ENCODE measurements at places on chromosomes 3 and 15. TPM values are rescaled to one million over a fixed set of nuclear protein-coding genes. Genes with fewer than 3 reads are reported as not detected.
A peak's percentile ranks its signal among the peaks of the same experiment; 100 is the strongest.

- DNase-seq: no peak
- peak overlapping the region; percentile 64 for H3K27ac ChIP-seq
- H3K4me3 ChIP-seq: peak overlapping the region; percentile 48
- H3K36me3 ChIP-seq: no peaks in the 10 kb centered on the region
- H3K27me3 ChIP-seq: peaks cover 3% of the 10 kb centered on the region
Measured at GRCh38 chr15:66653852-66654251, 48.2 kb upstream of the SMAD6 start.

GRCh38 chr15:85402195-85402881 is 21.9 kb downstream of the AKAP13 start:
- DNase-seq: no peak
- H3K27ac ChIP-seq: no peak overlapping the region
- H3K4me1 ChIP-seq: peaks cover 25% of the 10 kb centered on the region
- no peak overlapping the region for H3K4me3 ChIP-seq

DNA sequence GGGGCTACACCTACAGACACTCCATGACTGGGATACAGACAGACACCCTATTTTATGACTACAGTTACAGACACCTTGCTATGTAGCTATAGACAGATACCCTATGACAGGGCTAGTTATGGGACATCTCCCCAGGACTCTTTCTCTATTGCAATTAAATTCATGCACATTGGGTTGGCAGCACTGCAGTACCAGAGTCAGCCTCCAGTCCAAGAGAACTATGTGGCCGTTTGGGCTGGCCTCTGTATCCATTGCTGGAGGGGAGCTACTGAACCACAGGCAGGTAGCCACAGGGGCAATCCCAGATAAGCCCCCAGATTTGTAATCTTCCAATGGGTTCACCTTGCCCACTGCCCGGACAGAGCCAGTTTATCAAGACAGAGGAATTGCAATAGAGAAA is 108.4 kb upstream of the SPATA16 start:
- H3K4me3 ChIP-seq: no peak overlapping the region
- DNase-seq: no peak
- H3K36me3 ChIP-seq: no peaks in the 10 kb centered on the region
- no peak overlapping the region for H3K27ac ChIP-seq
- no peaks in the 10 kb centered on the region for H3K27me3 ChIP-seq

DNA sequence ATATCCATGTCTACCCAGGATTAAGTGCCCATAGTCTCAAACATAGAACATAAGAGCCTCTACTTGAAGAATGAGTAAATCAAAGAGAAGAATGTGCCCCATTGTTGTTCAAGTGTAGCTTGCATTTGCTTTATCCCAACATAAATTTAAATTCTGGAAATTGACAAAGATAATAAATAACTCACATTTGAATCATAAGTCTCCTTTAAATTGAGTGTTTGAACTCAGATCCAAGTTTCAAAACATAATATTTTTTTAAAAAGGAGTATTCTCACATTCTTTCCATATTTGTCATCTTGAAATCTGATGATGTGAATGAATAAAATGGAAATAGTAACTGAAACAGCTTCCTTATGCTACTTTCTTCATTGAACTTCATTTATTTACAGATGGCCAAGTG is 135.2 kb downstream of the MECOM start:
- no peak for DNase-seq
- H3K27ac ChIP-seq: no peak overlapping the region
- H3K4me1 ChIP-seq: peaks cover 17% of the 10 kb centered on the region
- H3K36me3 ChIP-seq: no peaks in the 10 kb centered on the region
- peaks cover 15% of the 10 kb centered on the region for H3K27me3 ChIP-seq

DNA sequence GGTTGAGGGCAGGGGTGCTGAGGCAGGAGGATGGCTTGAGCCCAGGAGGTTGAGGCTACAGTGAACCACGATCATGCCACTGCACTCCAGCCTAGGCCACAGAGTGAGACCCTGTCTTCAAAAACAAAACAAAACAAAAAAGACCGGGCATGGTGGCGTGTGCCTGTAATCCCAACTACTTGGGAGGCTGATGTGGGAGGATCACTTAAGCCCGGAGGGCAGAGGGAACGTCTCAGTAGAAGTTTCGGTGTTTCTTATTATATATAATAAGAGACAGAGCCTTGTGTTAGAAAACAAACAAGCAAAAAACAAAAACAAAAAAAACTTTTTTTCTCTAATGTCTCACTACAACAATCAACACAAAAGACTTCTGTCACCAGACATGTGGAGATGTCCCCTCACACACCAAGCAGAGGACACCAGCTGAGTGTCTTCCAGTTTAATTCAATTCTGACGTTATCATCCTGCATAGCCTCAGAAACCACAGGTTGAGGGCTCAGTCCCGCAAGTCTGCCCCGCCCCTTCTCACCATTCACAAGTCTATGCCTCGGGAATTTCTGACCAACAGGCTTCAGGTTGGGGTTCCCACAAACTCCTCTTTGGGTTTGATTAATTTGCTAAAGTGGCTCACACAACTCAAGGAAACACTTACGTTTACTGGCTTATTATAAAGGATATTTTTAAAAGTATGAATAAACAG is 24.0 kb upstream of the EIF4A2 start:
- peaks cover 4% of the 10 kb centered on the region for H3K27me3 ChIP-seq
- DNase-seq: no peak
- no peak overlapping the region for H3K4me3 ChIP-seq
- no peaks in the 10 kb centered on the region for H3K36me3 ChIP-seq
- peak overlapping the region; percentile 94 for H3K27ac ChIP-seq
- peaks cover 3% of the 10 kb centered on the region for H3K4me1 ChIP-seq

- H3K4me1 ChIP-seq: peaks cover 27% of the 10 kb centered on the region
- no peak overlapping the region for H3K4me3 ChIP-seq
- DNase-seq: no peak
Measured at GRCh38 chr3:31013843-31014242, 119.4 kb upstream of the GADL1 start.

DNA sequence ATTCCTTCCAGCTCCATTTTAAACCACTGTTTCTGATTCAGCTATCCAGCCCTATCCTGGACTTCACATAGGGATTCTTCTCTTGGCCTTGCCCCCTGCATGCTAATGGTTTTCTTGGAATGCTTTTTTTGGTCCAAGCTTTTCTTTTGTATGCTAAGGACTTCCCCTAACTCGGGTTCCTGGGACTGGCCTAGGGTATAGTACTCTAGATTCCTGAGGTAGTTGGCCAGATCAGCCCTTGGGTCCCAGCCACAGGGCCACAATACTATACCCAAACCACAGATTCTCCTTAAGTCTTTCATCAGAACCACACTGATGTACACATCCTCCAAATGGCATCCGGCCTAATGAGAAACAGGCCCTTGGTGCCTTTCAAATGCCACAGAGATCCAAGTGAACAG is 2.8 kb downstream of the FYCO1 start:
- peaks cover 3% of the 10 kb centered on the region for H3K36me3 ChIP-seq
- H3K27ac ChIP-seq: peak overlapping the region; percentile 74
- DNase-seq: no peak
- H3K4me1 ChIP-seq: peaks cover 15% of the 10 kb centered on the region
- peaks cover 1% of the 10 kb centered on the region for H3K27me3 ChIP-seq

GRCh38 chr3:166743481-166744134 is 636.5 kb downstream of the ZBBX start:
- no peaks in the 10 kb centered on the region for H3K27me3 ChIP-seq
- DNase-seq: no peak
- H3K4me1 ChIP-seq: no peaks in the 10 kb centered on the region
- no peak overlapping the region for H3K27ac ChIP-seq

DNA sequence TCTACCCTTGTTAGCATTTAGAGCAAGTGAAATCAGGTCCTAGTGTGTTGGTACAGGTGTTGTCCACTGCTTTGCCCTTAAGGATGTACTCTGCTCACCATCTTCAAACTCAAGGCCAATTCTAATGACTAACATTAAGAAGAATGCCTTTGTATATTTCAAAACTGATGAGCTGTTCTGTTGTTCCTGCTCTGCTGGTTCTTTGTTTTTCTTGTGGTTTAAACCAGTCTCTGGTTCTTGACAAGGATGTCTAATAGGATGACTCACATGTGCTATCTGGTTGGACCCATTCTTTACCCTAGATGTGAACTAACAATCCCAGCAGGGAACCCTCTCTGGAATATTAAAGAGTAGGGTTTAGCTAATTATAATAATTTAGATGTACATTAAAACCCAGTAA is 17.3 kb downstream of the ABHD5 start:
- H3K4me1 ChIP-seq: no peaks in the 10 kb centered on the region
- H3K36me3 ChIP-seq: peaks cover 21% of the 10 kb centered on the region
- DNase-seq: no peak
- H3K27me3 ChIP-seq: no peaks in the 10 kb centered on the region
- peak overlapping the region; percentile 25 for H3K4me3 ChIP-seq
- H3K27ac ChIP-seq: peak overlapping the region; percentile 81

GRCh38 chr3:32399030-32399620 is 7.5 kb downstream of the CMTM7 start:
- H3K4me1 ChIP-seq: peaks cover 22% of the 10 kb centered on the region
- DNase-seq: no peak
- peaks cover 8% of the 10 kb centered on the region for H3K36me3 ChIP-seq
- H3K4me3 ChIP-seq: peak overlapping the region; percentile 51

GRCh38 chr3:22659651-22660475 is 543.3 kb upstream of the UBE2E2 start:
- DNase-seq: no peak
- no peak overlapping the region for H3K4me3 ChIP-seq
- no peak overlapping the region for H3K27ac ChIP-seq
- H3K36me3 ChIP-seq: no peaks in the 10 kb centered on the region
- no peaks in the 10 kb centered on the region for H3K4me1 ChIP-seq

DNA sequence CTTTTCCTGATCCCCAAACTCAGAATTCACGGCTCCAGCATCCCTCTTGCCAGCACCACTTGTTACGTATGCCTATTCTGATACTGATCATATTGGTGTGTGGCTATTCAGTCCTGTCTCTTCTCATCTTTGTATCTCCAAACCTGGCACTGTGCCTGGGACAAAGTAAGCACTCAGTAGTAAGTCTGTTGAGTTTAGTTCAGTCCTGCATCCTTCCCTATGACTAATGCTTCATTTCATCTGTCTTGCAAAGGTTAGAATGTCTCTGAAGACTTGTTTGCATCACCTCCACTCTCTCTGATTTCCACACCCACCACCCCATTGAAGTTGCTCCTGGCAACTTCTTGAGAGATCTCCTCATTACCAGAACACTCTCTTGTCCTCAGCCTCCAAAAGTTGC is 80.3 kb downstream of the HMG20A start:
- peaks cover 62% of the 10 kb centered on the region for H3K4me1 ChIP-seq
- no peak overlapping the region for H3K4me3 ChIP-seq
- peaks cover 4% of the 10 kb centered on the region for H3K36me3 ChIP-seq
- no peak overlapping the region for H3K27ac ChIP-seq
- DNase-seq: no peak

GRCh38 chr15:72033711-72034110 is 84.2 kb downstream of the MYO9A start:
- no peaks in the 10 kb centered on the region for H3K4me1 ChIP-seq
- H3K27me3 ChIP-seq: no peaks in the 10 kb centered on the region
- no peak overlapping the region for H3K4me3 ChIP-seq
- no peak overlapping the region for H3K27ac ChIP-seq
- DNase-seq: no peak

DNA sequence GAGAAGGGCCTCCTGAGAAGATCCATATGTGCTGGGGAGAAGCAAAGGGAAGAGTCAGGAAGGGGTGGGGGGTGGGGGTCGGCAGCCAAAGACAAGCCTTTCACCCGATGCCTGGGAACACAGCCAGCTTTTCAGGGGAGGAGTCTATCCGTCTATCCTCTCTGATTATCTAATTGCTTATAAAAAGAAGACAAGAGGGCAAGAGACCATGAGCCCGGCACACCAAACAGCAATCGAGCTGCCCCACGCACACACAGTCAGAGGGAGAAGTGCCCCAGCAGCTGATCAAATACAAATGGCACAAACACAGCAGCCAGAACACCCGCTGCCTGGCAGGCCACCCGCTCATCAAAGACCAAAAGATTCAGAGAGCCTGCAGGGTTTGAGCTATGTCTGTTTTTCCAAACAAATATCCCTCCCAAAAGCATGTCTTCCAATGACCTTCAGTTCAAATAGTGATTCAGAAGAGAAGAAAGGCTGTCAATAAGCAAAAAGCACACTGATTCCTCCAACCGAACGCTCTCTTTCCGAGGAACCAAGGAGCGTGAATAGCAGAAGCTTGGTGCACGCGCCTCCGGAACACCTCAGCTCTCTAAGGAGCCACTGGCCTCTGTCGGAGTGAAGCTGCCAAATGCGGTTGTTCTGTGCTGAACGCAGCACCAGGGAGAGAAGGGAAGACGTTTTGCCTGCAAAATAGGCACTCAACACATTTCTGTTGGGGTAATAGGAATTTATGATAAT is 419.2 kb downstream of the OCA2 start:
- peaks cover 20% of the 10 kb centered on the region for H3K4me1 ChIP-seq
- H3K4me3 ChIP-seq: peak overlapping the region; percentile 44
- no peak overlapping the region for H3K27ac ChIP-seq
- no peaks in the 10 kb centered on the region for H3K36me3 ChIP-seq
- no peak for DNase-seq
- peaks cover 38% of the 10 kb centered on the region for H3K27me3 ChIP-seq

Gene CLRN1
- total RNA-seq: not detected

Gene CACNA1D
- 17.4 TPM for total RNA-seq

Gene DNAH12
- 0.29 TPM for total RNA-seq

Gene WDR93
- total RNA-seq: 1.5 TPM

Gene NECTIN3
- total RNA-seq: 56.1 TPM

Data from type B pancreatic cell (in vitro differentiated cells).